Posterior cingulate gyrus (tissue), 11 donors: ENCODE measurements at places on chromosomes 5 and 9.

GRCh38 chr9:27280860-27281259 is 16.1 kb downstream of the EQTN start:
- no peak for DNase-seq

GRCh38 chr5:129001841-129002526 is 36.7 kb downstream of the SLC27A6 start:
- no peak for DNase-seq

- DNase-seq, result peak; percentile 87
Measured at GRCh38 chr5:138981586-138981985, 106.5 kb upstream of the LRRTM2 start.

DNA sequence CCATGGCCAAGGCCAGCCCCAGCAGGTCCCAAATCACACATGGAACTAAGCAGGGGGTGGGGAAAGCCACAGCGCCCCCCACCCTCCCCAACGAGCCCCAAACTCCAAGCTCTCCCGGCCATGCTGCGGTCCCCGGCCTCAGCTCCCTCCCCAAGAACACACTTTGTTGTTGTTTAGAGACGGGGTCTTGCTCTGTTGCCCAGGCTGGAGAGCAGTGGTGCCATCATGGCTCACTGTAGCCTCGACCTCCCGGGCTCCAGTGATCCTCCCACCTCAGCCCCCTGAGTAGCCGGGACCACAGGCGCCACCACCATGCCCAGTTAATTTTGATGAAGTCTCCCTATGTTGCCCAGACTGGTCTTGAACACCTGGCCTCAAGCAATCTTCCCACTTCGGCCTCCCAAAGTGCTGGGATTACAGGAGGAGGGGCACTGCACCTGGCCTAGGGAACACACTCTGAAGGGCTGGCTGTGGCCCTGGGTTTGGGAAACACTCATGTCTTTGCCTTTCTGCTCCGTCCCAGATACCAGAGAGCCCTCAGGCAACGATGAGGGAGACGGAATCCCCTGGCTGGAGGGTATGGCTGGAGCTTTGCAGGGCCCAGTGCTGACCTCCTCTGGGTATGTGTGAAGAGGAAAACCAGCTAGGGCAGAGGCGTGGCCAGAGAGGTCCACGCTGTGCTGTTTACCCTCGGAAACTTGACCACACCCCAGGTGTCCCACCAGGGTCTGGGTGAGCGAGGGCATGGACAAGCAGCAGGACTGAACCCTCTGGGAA is 53.2 kb upstream of the UBAC1 start:
- DNase-seq, result no peak

DNA sequence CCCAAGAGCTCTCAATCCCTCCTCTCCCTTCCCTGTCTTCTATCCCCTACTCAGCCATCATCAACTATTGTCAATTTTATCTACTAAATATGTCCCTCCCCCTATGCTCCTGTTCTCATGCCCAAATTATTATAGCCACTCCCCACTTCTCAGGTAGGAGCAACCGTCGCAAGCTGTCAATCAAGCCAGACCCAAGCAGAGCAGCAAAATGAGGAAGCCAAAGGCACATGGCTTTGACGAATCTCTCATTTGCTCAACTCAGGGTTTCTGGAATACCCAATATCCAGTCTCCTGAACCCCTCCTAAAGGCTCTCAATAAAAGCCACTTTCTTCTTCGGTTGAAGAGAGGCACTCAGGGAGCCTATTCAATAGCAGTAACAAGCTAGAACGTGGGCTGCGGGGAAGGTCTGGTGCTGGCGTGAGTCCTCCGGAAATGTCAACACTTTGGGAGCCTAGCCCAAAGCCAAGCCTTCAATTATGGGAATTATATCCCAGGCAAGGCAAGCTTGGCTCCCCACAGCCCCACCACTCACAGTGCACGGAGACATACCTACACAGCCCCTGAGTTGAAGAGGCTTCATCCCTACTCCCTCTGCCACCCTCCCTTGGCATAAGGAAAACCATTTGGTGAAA is 47.7 kb downstream of the SIL1 start:
- DNase-seq, result no peak

GRCh38 chr5:139378101-139378825 is 4.8 kb downstream of the SLC23A1 start:
- DNase-seq, result peak; percentile 68
